ENCODE measurements at places on chromosomes 16 and 17. TPM values are rescaled to one million over a fixed set of nuclear protein-coding genes. Genes with fewer than 3 reads are reported as not detected.
A peak's percentile ranks its signal among the peaks of the same experiment; 100 is the strongest.

C17orf107 gene
- total RNA-seq: 0.07 TPM

RAB26 gene
- total RNA-seq: not detected

QPRT gene
- total RNA-seq: 83.7 TPM

SLC47A2 gene
- 1.9 TPM for total RNA-seq

FGF11 gene
- total RNA-seq: 0.89 TPM

CPNE2 gene
- total RNA-seq: 40.5 TPM

MYOCD gene
- total RNA-seq: not detected

TNFRSF13B gene
- total RNA-seq: not detected

MMP2 gene
- 85.0 TPM for total RNA-seq

LGALS9B gene
- not detected for total RNA-seq

MATCAP1 gene
- 17.5 TPM for total RNA-seq

PRDM7 gene
- not detected for total RNA-seq

DNA sequence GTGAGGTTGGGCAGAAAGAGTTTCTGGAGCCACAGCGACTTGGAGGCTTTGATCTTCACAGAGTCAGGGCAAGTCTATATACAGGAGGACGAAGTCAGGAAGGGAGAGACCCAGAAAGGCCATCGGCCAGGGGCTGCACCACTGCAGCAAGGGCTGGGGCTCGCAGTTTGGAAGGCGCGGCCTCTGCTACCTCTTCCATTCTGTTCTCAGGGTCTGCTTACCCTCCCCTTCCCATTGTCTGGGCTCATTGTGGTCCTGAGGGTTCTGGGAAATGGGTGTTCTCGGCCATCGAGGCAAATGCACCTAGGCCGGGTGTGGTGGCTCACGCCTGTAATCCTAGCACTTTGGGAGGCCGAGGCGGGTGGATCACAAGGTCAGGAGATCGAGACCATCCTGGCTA is 16.0 kb downstream of the ST6GALNAC1 start:
- no peak for DNase-seq

GRCh38 chr17:31456814-31457213 is 65.3 kb downstream of the RAB11FIP4 start:
- no peak for DNase-seq

DNA sequence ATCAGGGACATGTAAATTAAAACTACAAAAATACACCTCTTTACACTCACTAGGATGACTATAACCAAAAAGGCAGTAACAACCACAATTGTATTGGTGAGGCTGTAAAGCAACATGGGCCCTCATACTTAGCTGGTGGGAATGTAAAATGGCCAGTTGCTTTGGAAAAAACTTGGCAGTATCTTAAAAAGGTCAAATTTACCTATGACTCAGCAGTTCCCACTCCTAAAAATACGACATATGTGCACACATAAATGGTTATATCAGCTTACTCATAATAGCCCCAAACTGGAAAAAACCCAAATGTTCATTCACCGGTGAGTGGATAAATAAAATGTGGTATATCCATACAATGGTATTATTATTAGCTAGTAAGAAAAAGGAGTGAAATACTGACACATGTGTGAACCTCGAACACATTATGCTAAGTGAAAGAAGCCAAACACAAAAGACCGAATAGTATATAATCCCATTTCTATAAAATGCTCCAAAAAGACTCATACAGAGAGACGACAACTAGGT is 391.4 kb downstream of the NPIPA8 start:
- DNase-seq: no peak

- no peak for DNase-seq
These were observed 110.0 kb upstream of the CIBAR2 start for GRCh38 chr16:85222155-85222863.

DNA sequence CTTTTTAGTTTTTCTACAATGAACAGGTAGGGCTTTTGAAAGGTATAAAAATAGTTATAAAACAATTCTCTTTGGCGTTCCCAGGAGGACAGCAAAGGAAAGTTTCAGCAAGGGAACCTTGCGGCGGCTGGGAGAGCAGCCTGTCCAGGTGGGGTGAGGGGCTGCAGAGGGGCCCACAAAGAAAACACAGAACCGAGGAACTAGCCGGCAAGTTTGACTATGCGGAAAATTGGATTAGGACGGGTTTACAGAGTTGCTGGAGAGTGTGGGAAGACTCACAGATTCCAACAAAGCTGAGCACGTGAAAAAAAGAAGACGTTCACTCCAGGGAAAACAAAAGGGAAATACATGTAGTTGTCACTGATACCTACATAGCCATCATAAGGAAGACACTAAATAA is 40.2 kb upstream of the METTL16 start:
- no peak for DNase-seq

- DNase-seq: no peak
These were observed 4.0 kb downstream of the NDEL1 start for GRCh38 chr17:8439681-8440080.

DNA sequence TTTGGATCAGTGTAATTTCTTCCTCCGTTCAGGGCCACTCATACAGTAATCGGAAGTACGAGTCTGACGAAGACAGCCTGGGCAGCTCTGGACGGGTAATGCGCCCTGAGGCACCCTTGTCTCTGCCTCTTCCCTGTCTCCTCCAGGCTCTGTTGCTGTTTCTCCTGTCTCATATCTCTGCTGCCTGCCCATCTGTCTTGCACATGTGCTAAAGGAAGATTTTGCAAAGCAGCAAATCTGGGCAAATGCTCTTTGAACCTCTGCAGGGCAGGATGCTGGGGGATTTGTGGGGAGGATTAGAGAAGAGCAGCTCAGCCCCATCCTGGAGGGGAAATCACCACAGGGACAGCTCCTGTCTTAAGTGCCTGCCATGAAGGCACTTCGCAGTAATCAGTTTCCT is 32.4 kb upstream of the POLR3E start:
- no peak for DNase-seq

DNA sequence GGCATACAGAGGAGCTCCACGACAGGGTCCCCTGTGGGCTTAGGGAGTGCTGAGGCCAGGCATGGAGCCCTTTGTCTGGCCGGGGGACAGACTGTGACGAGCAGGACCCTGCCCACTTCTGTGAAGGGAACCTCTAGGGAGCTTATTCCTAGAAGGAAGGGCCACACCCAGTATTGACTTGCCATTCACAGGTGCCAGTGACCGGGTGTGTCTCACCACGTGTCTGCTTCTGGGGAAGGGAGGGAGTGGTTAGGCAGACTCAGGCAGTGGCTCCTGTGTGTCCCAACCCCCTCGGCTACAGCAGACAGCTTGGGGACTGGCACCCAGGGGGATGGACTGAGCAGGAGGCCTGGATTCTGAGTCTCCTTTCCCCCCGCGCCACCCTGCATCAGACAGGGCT is 57.2 kb downstream of the SOCS1 start:
- DNase-seq: peak; percentile 66

- DNase-seq: no peak
These were observed 28.8 kb upstream of the ABCC11 start for GRCh38 chr16:48276102-48276501.

DNA sequence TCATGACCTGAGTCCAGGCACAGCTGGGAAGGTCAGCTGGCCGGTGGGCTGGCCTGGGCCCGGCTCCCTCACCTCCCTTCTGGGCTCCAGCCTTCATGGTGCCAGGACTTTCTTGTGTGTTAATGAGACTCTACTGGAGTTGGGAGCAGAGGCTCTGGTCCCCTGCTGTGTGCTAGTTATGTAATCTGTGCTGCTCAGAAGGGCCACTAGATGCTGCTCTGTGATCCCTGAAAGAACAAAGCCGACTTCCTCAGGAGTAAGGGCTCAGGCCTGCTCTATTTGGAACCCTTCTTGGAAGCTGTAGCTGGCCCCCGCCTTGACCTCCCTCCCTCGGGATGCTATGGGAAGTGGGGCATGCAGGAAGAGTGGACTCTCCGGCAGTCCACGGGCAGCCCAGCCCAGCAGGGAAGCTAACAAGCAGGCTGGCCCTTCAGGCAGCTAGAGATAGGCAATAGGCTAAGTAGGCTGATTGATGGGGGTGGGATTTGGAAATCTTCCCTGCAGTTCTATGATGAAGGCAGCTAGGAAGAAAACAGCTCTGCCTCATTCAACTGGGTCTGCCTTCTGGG is 3.3 kb upstream of the CDK5R1 start:
- DNase-seq: peak; percentile 92

DNA sequence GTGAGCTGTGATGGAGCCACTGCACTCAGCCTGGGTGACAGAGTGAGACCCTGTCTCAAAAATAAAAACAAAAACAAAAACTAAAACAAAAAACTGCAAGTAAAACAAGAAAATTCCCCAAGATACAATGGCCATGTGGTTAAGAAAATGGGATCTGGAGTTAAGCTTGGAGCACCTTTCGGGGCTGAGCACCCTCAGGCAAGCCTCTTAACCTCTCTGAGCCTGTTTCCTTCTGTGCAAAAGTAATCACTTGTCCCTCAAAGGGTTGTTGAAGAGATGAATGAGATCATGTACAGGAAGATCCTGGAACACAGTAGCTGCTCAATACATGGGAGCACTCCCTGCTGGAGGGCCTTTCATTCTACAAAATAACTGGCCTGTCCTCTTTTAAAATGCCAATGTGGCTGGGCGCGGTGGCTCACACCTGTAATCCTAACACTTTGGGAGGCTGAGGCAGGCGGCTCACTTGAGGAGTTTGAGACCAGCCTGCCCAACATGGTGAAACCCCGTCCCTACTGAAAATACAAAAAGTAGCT is 19.8 kb upstream of the KIFC3 start:
- no peak for DNase-seq

DNA sequence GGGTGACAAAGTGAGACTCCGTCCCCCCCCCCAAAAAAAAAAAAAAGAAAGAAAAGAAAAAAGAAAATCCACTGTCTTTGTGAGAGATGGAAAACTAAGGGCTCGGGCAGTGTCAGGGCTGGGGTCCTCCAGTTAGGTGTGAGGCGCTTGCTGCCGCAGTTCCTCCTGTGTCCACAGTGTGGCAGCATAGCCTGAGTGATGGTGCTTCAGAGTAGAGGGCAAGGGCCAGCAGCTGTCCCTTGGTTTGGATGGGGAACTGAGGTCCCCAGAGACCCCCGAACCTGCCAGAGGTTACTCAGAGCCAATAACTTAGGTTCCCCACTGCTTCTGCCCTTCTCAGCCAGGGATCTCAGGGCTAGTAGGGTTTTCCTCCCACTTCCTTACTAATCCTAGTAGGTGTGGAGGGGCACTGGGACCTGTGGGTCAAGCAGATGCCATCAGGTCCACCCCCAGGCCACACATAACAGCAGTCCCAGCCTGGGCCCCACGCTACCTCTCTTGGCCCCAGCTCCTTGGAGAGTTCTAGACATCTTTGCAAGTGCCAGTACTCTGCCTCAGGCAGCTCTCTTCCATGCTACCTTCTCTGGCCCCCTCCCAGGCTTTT is 7.9 kb upstream of the LLGL1 start:
- DNase-seq: peak; percentile 60

- no peak for DNase-seq
These were observed 13.6 kb downstream of the LGALS9 start for GRCh38 chr17:27644586-27644985.

DNA sequence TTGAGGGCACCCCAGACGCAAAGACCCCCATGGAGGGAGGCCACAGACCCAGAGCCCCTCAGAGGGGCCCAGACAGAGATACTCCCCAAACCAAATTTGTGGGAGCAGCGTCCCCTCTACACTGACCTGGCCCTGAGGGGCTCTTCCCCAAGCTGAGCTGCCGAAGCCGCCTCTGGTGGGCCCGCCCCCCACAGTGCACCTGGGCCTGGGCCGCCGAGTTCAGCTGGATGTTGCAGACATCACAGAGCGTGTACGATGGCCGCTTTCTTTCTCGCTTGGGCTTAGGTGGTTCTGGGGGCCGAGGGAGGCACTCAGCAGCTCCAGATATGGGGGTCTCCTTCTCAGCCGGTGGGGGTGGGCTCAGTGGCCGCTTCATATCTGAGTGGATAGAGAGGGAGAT is 12.3 kb upstream of the C17orf113 start:
- DNase-seq: no peak

DNA sequence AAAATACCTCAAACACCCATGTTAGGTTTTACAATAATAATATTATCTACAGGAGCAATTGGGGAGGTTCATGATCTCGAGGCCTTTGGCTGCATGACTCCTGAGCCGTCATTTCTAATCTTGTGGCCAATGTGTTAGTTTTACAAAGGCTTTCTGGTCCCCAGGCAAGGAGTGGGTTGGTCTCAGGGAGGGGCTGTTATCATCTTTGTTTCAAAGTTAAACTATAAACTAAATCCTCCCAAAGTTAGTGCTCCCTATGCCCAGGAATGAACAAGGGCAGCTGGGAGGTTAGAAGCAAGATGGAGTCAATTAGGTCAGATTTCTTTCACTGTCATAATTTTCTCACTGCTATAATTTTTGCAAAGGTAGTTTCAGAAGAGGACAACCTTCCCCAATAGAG is 9.1 kb upstream of the CCL5 start:
- DNase-seq: no peak

GRCh38 chr16:88478889-88479792 is 26.1 kb downstream of the ZFPM1 start:
- DNase-seq: no peak

DNA sequence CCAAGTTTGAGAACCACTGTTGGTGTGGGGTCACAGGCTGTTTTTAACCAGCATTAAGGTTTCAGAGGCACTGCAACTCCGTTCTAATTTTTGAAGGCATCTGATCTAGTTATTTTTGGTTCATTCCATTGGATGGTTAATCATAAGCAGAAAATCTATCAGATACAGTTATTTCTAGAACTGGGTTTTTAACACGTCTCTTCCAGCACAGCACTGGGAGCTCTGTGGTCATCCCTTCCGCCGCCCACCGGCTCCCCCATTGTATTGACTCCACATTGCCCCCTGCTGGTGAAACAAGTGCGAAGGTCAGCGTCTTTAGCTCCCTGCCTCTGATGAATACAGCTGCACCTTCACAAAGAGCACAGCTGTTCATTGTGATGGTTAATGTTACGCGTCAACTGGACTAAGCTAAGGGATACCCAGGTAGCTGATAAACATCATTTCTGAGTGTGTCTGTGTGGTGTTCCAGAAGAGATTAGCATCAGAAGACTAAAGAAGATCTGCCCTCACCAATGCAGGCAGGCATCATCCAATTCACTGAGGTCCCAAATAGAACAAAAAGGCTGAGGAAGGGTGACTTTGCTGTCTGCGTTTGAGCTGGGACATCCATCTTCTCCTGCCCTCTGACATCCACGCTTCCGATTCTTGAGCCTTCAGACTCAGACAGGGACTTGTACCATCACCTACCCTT is 8.5 kb downstream of the CCL18 start:
- peak; percentile 14 for DNase-seq

DNA sequence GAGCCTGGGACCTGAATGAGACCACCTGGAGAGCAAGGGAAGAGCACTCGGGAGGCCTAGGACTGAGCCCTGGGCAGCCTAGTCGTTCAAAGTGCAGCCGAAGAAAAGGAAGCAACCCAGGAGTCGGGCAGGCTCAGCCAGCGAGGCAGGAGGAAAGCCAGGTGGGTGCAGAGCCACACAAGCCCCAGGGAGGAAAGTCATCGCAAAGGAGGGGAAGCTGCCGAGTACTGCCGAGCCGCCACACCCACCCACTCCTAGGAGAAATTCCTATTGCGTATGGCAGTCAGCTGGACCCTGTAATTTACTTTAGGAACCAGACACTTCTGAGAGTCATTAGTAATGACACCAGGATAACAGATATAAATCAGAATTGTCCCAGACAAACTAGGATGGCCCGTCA is 187.6 kb downstream of the KATNIP start:
- DNase-seq: no peak

- DNase-seq: no peak
These were observed 10.2 kb downstream of the ATP2C2 start for GRCh38 chr16:84378567-84378966.

- DNase-seq: no peak
These were observed 1.2 kb upstream of the COX6A2 start for GRCh38 chr16:31429314-31429713.

Data from A172 (cell line).